ENCODE measurements at places on chromosomes 1 and 21.

GRCh38 chr1:221141606-221142285 is 262.5 kb downstream of the HLX start:
- DNase-seq: no peak

DNA sequence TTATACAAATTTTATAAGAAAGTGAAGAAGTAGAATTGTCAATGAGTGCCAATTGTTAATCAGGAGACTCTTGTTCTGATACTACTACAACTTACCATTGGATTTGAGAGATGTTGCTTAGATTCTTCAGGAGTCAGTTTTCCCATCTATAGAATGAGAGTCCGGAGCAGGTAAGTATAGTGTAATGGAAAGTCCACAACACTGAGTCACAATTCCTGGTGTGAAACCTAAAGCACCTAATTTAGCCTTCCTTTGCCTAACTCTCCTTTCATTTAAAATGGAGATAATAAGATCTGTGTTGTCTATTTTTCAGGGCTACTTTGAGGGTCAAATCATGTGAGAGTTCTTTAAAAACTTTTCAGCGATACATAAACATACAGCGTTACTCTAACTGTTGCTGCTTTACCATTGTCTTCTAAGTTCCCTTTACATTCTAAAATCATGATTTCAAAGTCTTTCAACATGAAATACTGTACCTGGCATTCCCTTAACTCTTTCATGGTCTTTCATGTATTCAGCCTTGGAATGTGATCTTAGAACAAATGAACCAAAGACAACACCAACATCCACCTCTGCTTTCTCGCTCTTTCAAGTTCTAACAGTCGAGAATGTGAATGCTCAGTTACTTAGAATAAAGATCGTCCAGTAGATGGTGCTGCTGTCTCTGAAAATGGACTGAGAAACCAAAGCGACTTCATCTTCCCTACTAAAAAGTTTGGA is 90.9 kb downstream of the SLC30A10 start:
- no peak for DNase-seq

DNA sequence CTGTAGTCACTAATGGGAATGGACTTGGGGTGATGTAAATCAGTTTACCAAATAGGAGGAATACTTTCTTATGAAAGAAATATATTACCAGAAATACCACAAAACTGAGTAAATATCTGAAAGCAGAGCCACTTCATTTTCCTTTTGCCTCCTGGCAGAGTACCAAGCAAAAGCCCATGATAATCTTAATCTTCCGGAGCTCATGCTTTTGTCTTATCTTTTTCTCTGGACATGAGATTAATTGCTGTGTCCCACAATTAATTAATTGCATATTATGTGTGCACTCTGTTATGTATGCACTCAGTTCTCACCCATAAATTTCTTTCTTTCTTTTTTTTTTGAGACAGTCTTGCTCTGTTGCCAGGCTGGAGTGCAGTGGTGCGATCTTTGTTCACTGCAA is 94.1 kb upstream of the PDE4B start:
- no peak for DNase-seq

DNA sequence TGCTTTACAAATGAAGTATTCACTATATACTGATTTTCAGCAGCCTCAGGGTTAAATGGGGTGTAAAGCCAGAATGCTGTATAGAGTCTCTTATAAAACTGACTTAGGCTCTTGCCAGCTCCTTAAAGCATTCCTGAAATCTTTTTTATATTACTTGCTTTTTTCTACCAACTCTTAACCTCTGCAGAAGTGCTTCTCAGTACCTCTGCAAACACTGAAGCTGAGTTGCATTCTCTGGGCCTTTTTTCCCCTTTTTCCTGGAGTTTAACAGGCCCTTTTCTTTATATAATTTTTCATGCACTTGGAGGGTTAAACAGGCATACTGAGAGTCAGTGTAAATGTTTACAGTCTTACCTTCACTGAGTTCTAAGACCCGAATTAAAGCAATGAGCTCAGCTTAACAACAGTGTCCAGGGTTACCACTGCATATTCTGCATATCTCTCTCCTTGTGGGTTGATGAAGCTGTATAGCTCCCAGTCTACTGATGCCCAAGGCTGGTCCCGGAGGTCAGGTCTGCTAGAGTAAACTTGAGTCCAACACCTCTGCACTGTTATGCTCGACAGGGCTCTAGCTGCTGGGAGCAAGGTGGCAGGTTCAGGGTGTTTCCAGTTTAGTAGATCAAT is 40.9 kb upstream of the CFAP126 start:
- DNase-seq: no peak

- DNase-seq: peak; percentile 69
These were observed 2.1 kb downstream of the FHAD1 start for GRCh38 chr1:15249081-15249480.

- no peak for DNase-seq
These were observed 76.5 kb upstream of the USH2A start for GRCh38 chr1:216499581-216500272.

DNA sequence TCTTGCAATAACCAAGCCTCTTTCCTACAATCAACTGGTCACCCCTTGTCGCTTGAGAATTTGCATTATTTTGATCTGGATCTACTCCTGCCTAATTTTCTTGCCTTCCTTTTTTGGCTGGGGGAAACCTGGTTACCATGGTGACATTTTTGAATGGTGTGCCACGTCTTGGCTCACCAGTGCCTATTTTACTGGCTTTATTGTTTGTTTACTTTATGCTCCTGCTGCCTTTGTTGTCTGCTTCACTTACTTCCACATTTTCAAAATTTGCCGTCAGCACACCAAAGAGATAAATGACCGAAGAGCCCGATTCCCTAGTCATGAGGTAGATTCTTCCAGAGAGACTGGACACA is 743 bp downstream of the GPR52 start:
- DNase-seq: no peak

- no peak for DNase-seq
These were observed 77.0 kb downstream of the CAMK2N1 start for GRCh38 chr1:20409012-20409411.

DNA sequence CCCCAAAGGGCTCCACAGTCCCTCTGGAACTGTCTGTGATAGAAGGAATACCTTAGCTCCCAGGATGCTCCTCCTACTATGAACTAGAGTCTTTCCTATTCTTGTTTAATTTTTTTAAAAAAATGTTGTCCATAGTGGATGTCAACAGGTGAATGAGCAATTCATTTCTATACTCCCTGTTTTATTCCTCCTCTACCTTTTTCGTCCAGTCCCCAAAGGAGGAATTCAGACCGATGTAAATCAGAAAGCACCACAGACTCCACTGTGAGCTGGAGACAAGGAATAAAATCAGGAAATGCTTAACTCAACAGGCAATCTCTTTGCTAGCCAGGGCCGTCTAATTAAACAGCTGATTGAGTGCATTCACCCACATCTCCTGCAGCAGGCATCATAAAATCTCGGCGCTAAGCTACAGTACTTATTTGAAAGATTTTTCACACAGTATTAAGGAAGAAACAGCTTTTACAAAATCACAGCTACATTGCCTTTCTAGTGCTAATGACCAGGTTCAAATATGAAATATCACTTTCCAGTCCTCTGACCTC is 381.6 kb downstream of the SIPA1L2 start:
- no peak for DNase-seq

- DNase-seq: no peak
These were observed 87.2 kb downstream of the ATP1A1 start for GRCh38 chr1:116460261-116460660.

GRCh38 chr1:45543581-45544417 is 6.8 kb upstream of the AKR1A1 start:
- DNase-seq: peak; percentile 77

- no peak for DNase-seq
These were observed 34.6 kb upstream of the GRIK3 start for GRCh38 chr1:37068897-37069296.

GRCh38 chr1:61332196-61332753 is 249.9 kb downstream of the NFIA start:
- DNase-seq: no peak

DNA sequence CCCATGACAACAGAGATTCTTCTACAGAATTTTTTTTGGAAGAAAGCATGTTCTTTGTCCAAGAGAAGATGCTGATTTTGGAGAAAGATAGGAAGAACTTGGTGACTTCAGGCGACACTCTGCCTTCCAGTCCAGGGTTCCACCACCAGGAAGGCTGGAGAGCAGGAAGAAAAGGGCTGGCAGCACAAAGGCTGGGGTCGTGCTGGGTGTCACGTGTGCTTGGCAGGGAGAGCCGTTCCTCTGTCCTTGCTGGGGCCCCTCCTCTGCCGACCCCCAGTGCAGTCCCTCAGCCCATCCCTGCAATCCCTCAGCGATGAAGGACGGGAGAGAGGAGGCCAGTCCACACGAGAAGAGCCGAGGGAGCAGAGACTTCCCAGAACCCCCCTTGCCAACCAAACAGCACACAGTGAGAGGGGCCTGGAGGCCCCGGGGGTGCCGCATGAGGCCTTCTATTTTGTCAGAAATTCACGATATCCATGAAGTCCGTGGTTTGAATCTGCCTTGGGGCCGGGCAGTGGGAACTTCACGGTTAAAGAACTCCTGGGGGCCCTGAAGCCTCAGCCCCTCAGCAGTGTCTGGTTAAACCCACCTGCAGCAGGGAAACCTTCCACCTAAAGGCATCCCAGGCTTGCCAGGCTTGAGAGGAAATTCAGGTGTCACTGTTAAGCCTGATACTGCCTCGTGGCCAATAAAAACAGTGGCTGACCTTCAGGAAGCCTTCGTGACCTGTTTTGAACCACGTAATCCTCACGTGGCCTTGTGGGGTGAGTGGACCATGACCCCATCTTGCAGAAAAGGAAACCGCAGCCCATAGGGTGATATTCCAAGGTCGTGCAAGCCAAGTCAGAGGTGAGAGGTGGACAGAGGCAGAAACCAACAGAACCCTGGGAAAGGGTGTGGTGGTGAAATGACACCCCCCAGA is 3.4 kb downstream of the KRTAP10-12 start:
- DNase-seq: no peak

DNA sequence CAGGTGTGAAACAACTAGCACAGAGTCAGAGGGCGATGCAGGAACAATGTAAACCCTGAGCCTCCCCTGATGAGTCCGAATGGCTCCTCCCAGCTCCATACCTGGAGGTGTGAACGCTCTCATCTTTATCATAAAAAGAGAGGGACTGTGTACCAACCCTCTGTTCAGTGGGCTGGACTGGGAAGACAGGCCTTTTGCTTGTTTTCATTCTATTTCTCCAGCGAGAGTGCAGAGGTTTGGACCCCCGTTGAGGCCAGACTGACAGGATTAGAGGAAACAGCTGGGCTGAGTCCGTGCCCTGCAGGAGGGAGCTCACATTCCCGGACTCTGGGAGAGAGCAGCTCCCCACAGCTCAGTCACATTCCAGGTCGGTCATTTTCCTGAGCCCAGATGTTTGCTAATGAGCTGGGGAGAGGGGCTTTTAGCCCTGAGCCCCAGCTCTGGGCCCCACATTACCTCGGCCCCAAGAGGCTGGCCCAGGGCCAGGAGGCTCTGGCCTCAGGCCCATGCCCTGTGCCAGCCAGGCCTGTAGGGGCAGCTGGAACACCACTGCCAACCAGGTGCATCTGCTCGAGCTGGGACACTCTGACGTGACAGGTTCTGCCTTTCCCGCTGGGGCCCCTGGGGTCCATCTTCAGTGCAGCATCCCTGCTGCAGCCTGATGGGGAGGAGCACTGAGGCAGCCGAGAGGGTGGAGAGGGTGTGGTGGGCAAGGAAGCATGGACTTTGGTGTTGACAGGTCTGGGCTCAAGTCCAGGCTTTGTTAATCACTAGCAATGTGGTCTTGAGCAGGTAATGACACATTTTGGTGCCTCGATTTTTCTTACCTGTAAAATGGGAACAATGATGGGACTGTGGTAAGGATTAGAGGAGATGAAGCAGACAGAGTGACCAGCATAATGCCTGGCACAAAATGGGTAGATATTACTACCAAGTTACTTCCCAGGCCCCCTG is 3.5 kb upstream of the NBL1 start:
- no peak for DNase-seq

DNA sequence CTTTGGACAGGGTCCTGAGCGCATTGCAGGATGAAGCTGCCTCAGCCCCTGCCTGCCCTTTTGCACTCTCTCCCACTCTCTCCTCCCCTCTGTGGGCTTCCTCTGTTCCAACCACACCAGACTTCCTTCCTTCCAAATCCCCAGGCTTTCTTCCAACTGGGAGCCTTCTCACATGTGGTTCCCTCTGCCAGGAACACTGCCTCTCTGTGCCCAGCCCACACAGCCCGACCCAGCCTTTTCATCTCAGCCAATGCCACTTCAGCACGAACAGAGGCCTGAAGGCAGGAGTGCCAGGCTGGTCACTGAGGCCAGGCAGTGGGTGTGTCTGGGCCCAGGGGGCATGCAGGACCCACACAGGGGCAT is 5.9 kb downstream of the SELENON start:
- DNase-seq: no peak

DNA sequence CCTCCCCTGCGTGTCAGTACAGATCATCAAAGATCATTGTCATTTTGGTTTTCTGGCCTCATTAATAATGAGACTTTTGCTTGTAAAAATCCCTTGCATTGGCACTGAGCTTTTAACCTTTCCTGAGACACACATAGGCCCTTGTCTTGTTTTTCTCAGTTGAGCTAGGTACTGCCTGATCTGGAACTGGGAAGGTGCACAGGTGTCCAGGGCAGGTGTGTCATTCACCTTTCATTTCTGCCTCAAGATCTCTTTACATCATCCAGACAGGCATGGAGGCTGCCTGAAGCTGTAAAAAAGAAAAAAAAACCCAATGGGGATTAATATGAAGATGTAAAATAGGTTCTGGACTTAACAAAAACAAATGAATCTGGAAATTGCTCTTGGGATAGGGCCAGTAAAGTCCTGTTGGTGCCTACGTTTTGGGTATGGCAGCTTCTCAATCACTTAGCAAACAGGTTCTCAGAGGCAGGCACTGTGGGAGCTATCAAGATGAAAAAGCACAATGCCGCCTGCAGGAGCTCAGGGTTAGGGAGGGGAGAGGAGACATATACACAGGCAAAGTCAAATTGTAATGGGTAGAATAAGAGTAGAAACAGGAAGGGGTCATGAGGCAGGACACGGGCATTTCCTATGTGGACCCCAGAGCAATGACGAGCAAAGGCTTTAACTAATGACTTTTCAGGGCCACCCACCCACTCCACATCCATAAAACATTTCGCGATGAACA is 1.0 kb upstream of the KCNC4 start:
- DNase-seq: no peak

DNA sequence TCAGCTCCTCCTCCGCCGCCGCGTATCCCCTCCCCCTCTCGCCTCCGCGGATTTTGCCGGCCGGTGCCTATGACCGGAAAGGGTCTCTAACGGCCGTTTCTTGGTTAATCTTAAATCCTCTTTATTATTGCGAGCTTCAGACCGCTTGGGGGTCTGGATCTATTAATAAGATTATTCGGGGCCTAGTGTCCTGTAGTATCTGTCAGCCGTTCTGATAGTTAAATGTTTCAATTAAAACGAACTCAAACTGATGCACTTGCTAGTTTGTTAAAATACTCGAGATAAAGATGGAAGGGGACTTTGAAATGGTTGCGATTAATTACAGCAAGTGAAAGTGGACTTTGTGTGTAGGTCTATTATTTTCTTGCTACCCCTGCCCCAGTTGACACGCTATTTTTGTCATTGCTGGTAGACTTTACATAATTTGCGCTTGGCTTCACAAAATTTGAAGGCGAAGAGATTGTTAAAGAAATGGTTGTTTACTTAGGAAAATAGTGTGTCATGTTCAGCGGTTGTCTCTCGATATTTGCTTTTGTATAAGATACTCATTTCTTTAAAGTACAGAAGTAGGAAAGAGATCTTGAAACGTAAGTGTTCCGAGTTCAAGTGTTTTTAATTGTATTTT is 779 bp downstream of the SON start:
- DNase-seq: no peak

Measured in CD4-positive, alpha-beta T cell treated with Interferon alpha-2 for 1 hour (primary cell).